Osteocyte (in vitro differentiated cells): ENCODE measurements at places on chromosomes 7 and 10. TPM values are rescaled to one million over a fixed set of nuclear protein-coding genes. Genes with fewer than 3 reads are reported as not detected.

Gene TMEM225B
- 1.1 and 1.6 TPM in 2 replicates for total RNA-seq

Gene AZGP1
- not detected in 2 replicates for total RNA-seq

DNA sequence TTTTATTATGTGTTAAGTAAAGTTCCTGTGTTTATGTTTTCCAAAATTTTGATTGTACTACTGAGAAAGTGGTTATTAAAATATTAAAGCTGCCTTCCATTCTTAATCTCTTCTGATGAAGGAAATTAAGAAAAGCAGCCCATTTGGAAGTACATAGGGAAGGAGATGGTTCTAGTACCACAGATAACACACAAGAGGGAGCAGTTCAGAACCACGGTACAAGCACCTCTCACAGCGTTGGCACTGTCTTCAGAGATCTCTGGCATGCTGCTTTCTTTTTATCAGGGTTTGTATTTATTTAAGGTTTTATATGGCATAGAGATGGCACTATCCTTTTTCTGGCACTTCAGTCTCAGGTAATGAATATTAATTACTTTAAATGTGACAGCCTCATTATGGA, 111.6 kb downstream of the PHTF2 start:
- no peak for DNase-seq

DNA sequence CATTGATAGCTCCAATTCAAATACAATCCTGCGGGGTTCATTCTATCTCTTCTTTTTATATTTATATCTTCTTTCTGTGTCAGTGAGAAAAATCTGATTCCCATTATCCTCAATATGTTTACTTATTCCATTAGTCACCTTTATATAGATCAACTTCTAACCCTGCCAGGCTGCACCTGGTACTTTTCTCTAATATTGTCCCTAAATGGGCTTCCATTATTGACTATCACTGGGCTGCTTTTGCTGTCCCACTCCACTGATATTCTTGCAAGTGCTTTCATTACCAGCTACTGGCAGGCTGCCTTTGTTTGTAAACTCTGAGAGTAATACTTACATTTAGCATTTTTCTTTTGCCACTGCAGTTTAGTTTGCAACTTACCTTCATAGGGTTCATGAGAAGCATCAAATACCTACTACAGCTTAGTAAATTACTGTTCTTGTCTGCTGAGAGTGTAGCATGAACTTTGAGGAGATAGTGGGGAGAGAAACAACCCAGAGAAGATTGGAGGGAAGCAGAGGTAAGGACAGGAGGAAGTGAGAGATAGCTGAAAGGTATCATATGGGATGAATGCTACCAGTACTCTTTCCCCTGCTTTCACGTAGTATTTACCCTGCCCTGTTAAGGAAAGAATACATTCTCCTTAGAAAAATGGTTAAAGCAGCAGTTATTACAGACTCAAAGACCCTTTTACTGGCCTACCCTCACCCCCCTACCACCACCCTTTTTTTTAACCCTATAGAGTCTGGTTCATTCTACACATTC, 119.1 kb downstream of the PHTF2 start:
- DNase-seq, result no peak

DNA sequence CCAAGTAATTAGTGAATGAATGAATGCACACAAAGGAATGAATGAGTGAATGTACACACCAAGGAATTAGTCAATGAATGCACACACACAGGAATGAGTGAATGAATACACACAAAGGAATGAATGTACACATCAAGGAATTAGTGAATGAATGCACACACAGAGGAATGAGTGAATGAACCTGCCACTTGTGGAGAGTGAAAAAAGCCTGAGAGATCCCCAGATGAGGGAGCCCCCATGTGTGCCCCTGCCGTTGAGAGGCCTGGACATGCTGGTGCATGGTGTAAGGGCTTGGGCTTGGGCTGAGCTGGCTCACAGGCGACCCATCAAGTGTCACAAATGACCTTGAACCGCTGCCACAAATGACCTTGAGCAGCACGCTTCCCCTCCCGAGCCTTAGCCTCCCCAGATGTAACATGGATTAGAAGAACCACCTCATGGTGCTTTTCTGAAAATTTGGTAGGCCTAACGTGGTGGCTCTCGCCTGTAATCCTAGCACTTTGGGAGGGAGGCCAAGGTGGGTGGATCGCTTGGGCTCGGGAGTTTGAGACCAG, 46.2 kb downstream of the GTF2IRD1 start:
- DNase-seq, result no peak
